Coronary artery (tissue), 2 donors: ENCODE measurements at places on chromosomes 12 and 14.
A peak's percentile ranks its signal among the peaks of the same experiment; 100 is the strongest.

GRCh38 chr14:103597623-103598377 is 31.2 kb upstream of the KLC1 start:
- DNase-seq: no peak

DNA sequence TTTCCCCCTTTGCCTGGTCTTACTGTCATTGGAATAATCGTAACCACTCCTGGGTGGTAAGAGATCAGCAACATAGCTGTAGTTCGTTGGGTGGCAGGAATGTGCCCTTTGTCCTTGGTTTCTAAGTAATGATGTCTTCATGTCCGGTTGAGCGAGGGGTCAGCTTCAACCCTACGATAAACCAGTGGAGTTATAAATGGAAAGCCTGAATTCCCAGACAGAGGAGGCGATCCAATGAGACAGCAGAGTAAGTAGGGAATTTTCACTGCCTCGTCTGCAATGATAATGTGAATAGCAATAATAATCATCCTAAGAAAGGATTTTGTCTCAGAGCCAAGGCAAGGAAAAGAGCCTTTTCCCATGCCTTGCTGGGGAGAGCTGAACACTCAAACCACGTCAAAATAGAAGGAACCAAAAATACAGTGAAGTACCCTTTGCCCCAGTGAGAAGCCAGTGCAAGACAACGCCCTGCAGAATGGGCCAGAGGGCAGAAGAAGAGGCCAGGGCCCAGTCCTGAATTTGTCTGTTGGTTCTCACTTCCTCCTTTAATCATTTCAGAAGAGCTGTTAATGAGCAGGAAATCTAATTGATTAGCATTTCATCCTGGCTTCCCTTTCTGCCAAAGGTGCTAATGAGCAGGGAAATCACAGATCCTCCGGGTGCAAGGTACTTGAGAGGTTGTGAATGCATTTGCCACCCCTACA is 330.7 kb downstream of the CACNA1C start:
- peak; percentile 69 for DNase-seq

GRCh38 chr12:96194576-96194889 is 358 bp downstream of the ELK3 start:
- no peak for DNase-seq

DNA sequence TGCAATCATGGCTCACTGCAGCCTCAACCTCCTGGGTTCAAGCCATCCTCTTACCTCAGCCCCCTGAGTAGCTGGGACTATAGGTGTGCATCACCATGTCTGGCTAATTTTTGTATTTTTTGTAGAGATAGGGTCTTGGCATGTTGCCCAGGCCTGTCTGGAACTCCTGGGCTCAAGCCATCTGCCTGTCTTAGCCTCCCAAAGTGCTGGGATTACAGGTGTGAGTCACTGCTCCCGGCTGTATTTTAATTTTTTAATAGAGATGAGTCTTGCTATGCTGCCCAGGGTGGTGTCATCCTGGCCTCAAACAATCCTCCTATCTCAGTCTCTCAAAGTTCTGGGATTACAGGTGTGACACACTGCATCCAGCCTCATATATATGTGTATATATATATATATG is 31.7 kb upstream of the GPRC5A start:
- no peak for DNase-seq

GRCh38 chr12:56571121-56571520 is 49.5 kb downstream of the RBMS2 start:
- DNase-seq: no peak

DNA sequence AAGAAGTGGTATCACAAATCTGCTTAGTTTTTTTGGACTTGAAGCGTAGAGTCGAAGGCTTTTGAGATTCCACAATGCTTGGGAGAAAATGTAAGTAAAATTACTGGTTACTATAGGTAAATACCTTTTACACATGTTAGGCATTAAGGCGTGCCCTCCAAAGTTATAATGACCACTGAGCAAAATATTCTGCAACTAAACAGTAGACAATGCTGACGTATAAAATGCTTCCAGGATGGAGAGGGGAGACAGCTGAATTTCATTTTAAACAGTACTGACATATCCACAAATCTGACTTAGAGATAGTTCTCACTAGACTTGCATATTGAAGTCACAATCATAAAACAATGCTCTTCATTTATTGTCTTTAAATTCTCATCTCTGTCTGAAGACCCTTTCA is 144.5 kb upstream of the DCN start:
- no peak for DNase-seq

DNA sequence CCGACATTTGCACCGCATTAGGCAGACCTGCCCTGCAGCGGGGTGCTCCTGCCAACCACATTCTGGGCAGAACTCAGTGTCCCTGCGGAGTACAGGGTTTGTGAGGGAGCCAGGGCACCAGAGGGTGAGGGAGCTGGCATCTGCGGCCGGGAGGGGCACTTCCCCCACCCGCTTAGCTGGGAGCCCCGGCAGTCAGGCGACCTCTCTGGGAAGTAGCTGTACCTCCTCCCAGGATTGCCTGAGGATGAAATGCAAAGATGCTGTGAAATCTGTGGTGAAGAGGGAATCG is 58.6 kb downstream of the ANKRD9 start:
- no peak for DNase-seq

DNA sequence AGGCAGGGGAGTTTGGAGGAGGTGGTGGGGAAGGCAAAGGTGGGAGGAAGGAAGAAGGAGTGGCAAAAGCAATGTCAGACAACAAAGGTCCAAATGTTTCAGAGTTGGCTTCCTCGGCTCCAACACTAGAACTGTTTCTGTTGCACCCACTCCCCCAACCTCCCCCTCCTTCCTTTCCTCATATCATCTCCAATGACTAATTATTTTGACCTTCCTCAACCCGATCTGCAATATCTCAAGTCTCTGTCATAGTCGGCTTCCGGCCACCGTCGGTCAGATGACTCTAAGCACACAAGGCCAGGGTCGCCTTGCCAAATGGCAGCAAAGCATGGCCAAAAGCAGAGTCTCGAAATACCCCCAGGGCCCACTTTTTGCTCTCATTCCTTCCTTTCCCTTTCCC is 637.0 kb upstream of the TBX3 start:
- DNase-seq: no peak

GRCh38 chr12:75289753-75290152 is 40.4 kb downstream of the CAPS2 start:
- DNase-seq: no peak

GRCh38 chr14:90381011-90381786 is 15.6 kb upstream of the CALM1 start:
- DNase-seq: peak; percentile 75
